CD4-positive, CD25-positive, alpha-beta regulatory T cell (primary cell): ENCODE measurements at places on chromosomes 1 and 21.
A peak's percentile ranks its signal among the peaks of the same experiment; 100 is the strongest.

DNA sequence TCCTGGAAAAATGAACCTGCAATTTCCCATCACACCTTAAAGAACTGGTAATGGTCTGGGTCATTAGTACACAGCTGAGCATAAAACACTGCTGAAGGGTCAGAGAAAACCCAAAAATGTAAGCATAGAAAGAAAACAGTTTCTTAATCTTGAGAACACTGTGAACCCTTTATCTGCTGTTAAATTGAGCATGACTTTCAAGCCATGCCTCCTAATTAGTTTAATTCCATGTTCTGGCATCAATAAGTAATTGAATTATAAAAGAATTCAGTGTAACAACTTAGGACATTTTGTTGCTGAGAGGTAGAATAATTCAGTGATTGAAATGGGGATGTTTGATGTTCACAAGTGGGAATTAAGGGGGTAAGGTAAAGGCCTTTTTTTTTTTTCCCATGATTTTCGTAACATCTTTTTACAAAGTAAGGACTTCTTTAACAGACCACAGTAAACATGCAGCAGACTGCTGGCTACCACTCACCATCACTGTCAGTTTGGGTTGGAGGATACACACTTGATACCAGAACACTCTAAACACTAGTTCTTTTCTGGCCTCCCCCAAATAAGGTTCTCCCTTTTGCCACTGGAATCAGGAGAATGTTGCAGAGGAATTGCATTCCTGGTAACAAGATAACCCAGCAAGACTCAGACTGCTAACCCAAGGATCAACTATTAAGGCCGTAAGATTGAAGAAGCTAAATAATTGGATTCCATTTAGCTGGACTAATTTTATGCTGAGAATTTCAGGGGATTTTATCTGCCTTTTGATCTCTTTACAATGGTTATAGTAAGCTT lies 3.0 kb downstream of the RWDD3 start:
- no peak for DNase-seq

- peak; percentile 64 for DNase-seq
These were observed 178.0 kb downstream of the HIVEP3 start for GRCh38 chr1:41740630-41741239.

- no peak for DNase-seq
These were observed 32.1 kb upstream of the KCNE2 start for GRCh38 chr21:34331726-34332125.

DNA sequence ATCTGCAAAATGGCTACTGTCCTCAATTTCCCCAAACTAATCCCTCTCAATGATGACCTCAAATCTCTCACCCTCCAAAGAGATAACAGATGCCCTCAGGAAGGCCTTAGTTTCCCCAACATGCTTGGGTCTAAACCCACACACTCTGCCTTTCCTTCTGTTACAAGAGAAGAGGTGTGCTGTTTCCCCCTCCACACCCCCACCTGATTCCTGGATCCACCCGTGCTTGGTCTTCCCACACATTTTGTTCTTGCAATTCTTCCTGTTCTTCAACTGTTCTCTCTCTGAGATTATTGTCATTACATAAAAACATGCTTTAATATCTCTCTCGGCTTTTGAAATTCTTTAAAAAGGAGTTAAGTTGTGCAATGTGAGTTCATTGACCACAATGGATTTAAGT lies 5.7 kb upstream of the CBR3 start:
- DNase-seq: no peak

DNA sequence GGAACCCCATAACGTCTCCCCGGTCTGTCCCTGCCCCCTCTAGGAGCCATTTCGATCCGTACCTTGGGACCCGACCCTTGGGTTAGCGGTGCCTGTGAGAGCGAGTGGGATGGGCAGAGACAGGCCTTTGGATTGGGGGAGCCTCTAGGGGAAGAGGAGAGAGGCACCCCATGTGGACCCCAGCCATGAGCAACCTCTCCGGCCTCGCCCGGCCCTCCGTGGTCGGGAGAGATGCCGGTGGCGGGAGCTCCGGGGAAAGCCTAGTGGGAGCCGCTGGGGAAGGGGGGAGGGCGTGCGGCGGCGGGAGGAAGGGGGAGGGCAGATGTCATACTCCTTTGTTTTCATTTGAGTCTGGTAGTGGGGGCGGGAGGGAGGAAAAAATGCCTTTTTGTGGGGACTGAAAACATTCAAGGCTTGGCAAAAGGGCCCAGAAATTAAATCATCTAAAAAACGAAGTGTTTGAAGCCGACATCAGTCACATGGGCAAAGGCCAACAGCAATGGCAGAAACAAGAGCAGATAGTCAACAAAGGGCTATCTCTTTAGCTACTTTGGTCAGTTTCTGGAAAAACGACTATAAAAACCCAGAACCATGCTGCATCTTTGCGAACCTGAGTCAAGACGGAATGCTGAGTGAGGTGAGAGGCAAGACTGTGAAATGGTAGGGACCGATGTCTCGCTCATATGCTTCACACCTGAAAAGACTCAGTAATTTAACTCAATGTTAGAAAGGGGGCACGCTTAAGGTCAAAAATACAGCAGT lies 758 bp downstream of the PTBP2 start:
- DNase-seq: peak; percentile 40

- no peak for DNase-seq
These were observed 20.4 kb downstream of the ATF3 start for GRCh38 chr1:212628813-212629415.

DNA sequence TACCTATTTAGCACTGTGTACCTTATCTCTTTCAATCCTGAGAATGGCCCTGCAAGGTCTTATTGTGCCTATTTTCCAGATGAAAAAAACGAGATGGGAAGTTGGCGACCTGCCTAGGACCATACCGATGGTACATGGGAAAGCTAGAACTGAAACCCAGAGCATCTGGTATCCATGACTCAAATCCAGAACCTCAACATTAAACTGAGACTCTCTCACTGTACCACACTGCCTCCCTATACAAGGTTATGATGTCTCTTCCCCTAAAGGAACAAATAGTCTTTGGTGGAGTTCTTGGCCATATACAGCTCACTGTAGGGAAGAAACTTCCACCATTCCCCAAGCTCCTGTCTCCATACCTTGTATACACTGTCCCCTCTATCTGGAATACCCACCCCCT lies 110.7 kb downstream of the TNR start:
- DNase-seq: no peak
